Ovary (tissue), 10 donors: ENCODE measurements at places on chromosomes 7 and 10.

DNA sequence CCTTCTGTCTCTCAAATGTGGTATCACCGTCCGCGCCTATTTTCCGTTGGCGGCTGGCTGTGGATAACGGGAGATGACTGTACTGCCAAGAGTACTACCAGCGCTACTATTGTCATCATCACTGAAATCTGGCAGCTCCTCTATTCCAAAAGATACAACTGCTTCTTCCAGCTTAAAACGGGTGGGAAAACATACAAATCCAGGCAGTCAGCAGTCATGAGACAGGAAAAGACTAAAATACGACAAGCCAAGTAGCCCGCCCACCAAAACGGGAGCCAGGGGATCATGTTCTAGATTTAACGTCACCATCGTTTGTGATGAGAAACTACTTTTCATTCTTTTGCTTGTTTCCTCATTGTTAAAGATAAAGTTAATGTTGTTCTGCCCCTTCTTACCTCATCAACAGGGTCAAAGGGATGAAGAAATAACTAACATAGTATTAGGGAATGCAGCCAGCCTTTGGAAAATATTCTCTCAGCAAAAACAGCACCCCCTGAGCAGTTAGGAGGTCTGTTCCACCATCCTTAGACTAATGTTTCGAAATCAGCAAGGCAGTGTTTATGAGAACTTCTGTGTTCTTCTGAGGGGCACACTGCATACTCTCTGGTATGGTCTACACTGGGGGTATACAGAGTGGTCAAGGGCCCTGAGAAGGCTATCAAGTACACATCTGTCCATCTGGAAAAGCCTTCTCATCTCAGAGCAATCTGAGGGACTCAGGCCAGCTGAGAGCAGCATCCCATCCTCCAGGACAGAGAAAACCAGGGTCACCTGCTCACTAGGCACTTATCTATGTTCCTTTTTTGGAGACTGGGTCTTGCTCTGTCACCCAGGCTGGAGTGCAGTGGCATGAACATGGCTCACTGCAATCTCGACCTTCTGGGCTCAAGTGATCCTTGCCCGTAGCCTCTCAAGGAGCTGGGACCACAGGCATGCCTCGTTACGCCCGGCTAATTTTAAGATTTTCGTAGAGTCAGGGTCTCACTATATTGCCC, 47.5 kb downstream of the GNA12 start:
- DNase-seq, result peak; percentile 79

DNA sequence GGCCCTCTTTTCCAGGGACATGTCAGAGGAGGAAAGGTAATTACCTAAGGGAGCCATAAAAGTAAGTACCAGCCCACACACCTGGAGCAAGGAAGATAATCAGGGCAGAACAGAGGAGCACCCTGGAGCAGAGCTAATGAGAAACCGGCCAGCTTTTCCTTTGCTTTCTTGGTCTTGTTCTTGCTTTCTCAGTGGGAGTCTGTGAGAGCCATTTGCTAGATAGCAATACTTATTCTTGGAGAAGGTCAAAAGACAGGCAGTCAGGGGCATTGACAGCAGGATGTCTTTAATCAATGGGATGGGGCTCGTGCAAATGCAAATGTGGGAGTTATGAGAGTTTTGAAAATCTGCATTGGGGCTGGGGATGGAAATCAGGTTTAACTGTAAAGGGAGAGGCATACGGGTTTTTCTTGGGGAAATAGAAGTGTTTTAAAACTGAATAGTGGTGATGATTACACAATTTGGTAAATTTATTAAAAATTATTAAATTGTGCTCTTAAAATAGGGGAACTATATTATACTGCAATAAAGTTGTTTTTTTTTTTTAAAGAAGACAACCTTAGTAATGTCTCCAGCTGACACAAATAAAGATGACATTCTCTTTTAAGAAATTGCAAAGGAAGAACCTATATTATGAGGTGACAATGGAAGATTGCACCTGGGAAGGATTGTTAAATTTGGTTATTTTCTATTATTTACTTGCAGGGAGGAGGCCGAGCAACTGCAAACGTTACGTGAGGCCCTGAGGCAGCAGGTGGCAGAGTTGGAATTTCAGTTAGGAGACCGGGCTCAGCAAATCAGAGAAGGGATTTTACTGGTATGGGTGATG, 35.6 kb upstream of the PPP1R17 start:
- no peak for DNase-seq

GRCh38 chr7:85022064-85022697, 164.7 kb downstream of the SEMA3D start:
- no peak for DNase-seq

DNA sequence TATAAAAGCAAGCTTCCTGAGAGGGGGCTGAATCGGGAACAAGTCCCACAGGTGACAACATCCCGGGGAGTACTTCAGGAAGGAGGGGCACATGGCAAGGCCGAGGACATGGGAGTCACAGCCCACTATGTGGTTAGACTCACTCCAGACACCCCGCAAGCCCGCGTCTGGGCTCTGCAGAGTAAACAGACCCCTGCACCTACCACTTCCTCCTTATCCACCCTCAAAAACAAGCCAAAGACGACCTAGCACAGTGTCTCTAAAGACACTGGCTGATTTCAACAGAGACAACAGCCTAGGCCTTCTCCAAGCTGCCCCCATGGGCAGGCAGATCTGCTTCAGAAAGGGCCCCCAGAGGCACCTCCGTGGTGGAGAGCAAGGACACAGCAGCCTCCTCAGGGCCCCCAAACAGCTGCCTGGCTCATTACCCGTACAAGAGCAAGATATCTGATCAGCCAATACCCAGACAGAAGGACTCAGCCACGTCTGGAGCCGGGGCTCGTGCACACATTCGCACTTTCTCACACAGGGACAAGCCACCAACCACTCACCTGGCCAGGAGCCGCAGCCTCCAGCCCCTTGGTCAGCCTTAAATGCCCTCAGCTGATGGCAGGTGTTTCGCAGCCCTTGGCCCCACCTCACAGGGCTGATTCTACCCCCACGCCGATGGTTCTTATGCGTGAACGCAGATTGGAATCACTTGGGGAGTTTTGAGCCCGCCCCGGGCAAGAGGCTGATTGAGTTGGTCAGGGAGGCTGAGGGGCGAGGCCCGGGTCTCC, 10.7 kb upstream of the KPNA7 start:
- DNase-seq, result no peak

- DNase-seq, result no peak
Measured at GRCh38 chr7:129093867-129094456, 39.1 kb upstream of the TNPO3 start.

- DNase-seq, result no peak
Measured at GRCh38 chr7:123070702-123071286, 75.3 kb upstream of the TAS2R16 start.
